ENCODE measurements at places on chromosomes 7 and 10. TPM values are rescaled to one million over a fixed set of nuclear protein-coding genes. Genes with fewer than 3 reads are reported as not detected.

CCDC172 gene
- polyA plus RNA-seq: not detected

ARF5 gene
- 228 TPM for polyA plus RNA-seq

NACAD gene
- not detected for polyA plus RNA-seq

CPA4 gene
- not detected for polyA plus RNA-seq

NXPH1 gene
- not detected for polyA plus RNA-seq

RHOBTB1 gene
- polyA plus RNA-seq: not detected

NAT16 gene
- not detected for polyA plus RNA-seq

VPS50 gene
- 17.0 TPM for polyA plus RNA-seq

VWDE gene
- not detected for polyA plus RNA-seq

CLDN3 gene
- polyA plus RNA-seq: not detected

CALHM3 gene
- polyA plus RNA-seq: not detected

CLCN1 gene
- polyA plus RNA-seq: 0.06 TPM

VAX1 gene
- not detected for polyA plus RNA-seq

ST8SIA6 gene
- polyA plus RNA-seq: 0.30 TPM

FLNC gene
- not detected for polyA plus RNA-seq

MSMB gene
- polyA plus RNA-seq: not detected

CYP2C19 gene
- not detected for polyA plus RNA-seq

PROSER2 gene
- polyA plus RNA-seq: 1.1 TPM

DRGX gene
- polyA plus RNA-seq: not detected

GPR15LG gene
- polyA plus RNA-seq: not detected

LRRN3 gene
- polyA plus RNA-seq: 12.9 TPM

TEX47 gene
- not detected for polyA plus RNA-seq

GBX1 gene
- not detected for polyA plus RNA-seq

PNLIPRP1 gene
- not detected for polyA plus RNA-seq

TLX1 gene
- polyA plus RNA-seq: not detected

CYP3A7 gene
- 0.07 TPM for polyA plus RNA-seq

ADIRF gene
- 0.87 TPM for polyA plus RNA-seq

ZPBP gene
- polyA plus RNA-seq: not detected

UNCX gene
- polyA plus RNA-seq: not detected

Data from CD4-positive, alpha-beta memory T cell (primary cell).